Left colon (tissue), 2 donors: ENCODE measurements at places on chromosomes 4 and X. TPM values are rescaled to one million over a fixed set of nuclear protein-coding genes. Genes with fewer than 3 reads are reported as not detected.

GRCh38 chr4:92359491-92359890 lies 55.7 kb downstream of the GRID2 start:
- no peak for DNase-seq

- no peak for DNase-seq
These were observed 256.6 kb upstream of the NOCT start for GRCh38 chr4:138758876-138759553.

The REPS2 gene
- total RNA-seq, result 18.5 TPM

- no peak for DNase-seq
These were observed 28.4 kb downstream of the ZNF185 start for GRCh38 chrX:152926279-152926678.

The PRR32 gene
- not detected for total RNA-seq

DNA sequence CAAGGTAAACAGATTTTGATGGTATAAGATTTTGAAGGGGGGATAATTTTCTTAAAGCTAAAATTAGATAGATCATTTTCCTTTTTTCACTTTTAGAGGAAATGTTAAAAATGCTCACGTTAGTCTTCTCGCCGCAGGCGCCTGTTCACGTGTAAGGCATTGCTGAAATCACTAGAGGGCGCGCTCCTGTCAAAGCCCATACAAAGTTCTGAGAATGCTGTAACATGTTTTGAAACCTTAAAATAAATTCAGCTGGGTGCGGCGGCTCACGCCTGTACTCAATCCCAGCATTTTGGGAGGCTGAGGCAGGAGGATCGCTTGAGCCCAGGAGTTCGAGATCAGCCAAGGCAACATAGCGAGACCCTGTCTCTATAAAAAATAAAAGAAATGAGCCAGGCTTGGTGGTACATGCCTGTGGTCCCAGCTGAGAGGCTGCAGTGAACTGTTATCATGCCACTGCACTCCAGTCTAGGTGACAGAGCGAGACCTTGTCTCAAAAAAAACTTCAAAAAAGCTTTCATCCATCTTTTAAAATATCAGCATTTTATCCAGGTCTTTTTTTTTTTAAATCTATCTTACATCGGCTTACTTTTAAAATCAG lies 138.0 kb downstream of the RBMX2 start:
- peak; percentile 40 for DNase-seq

DNA sequence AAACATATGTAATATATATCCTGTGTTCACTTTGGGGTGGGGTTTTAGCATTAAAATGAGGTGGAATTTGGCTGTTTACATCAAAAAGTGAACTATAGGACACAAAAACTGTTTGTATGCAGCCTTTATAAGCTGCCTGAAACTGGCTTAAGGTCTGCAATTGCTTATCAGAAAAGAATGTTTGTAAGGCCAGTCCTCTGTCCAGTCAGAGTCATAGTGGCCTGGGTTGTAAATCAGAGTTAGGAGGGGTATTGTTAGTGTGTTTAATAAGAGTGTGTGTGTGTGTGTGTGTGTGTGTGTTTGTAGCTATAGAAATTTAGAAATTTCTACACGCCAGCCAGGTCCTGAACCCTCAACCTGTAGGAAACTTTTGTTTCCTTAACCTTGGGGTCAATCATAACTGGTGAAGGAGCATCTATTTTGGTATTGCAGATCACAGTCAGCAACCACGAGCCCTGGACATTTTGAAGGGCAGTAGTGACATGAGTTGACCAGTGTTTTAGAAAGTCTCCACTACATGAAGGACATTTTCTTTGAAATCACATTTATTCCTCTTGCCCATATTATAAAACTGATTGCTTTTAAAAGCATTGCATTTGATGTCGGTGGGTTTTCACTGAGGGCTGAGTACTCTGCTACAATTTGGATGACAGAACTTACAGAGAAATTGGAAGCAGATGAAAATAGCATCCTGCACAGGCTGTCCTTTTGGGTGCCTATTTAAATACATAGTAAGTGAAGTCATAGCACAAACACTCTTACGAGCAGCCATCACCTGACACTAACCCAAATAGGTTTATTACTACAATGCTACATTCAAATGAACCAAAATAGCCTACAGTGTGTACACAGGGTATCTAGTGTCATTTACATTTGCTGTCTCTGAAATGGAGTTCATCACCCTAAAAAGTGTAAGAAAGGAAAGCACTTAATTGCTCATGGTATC lies 11.2 kb upstream of the TMEM154 start:
- no peak for DNase-seq

The HEPH gene
- total RNA-seq, result 301 TPM

GRCh38 chr4:52292245-52292644 lies 241.1 kb downstream of the SPATA18 start:
- no peak for DNase-seq

- no peak for DNase-seq
These were observed 53.2 kb upstream of the ATP6AP2 start for GRCh38 chrX:40527543-40527942.

DNA sequence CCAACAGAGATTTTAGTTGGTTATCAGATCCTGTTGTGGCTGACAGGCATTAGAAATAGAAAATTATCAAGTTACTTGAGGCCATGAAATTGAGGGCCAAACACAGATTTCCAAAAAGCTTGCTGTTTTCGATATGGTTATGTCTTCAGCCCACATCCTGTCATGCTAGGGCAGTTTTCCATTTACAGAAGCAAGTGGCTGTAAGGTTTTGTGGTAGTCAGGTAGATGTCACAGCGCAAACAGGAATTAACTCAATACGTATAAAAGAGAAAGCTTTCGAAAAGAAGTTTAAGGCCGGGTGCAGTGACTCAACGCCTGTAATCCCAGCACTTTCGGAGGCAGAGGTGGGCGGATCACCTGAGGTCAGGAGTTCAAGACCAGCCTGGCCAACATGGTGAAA lies 104.6 kb downstream of the DMD start:
- no peak for DNase-seq

- no peak for DNase-seq
These were observed 28.9 kb upstream of the RPS6KA6 start for GRCh38 chrX:84216881-84217280.

DNA sequence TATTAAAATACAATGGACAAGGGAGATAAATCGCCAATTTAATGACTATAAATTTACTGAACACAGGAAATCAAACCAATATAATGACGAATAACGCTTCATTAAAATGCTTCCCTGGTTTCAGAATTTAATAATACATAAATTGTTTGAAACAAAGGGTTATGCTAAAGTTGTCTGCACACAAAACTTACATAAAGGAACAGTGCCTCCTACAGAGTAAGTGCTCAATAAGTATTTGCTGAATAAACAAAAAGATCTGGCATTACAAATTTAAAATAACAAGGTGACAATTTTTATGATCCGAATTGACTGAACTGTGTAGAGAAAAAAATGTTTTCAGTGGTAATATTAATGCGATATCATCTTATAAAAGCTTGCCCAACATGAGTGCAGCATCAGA lies 69.6 kb downstream of the NOCT start:
- no peak for DNase-seq

DNA sequence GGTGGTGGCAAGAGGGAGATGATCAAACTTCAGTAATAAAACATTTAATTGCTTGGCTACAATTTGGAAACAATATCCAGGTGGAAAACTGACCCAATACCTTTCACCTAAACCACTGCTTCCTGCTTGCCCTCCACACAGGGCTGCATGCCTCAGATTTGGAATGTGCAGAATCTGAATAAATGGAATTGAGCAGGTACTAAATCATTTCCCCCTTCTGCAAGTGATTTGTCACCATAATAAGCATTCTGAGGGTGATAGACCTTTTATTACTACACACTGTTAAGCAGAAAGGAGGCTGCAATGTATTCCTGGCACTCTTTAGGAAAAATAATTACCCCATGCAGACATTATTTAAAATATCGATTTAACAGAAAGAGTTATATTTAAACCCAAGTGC lies 291.8 kb downstream of the IDS start:
- no peak for DNase-seq

The GSX2 gene
- total RNA-seq, result not detected

The GJB1 gene
- 72.6 TPM for total RNA-seq

DNA sequence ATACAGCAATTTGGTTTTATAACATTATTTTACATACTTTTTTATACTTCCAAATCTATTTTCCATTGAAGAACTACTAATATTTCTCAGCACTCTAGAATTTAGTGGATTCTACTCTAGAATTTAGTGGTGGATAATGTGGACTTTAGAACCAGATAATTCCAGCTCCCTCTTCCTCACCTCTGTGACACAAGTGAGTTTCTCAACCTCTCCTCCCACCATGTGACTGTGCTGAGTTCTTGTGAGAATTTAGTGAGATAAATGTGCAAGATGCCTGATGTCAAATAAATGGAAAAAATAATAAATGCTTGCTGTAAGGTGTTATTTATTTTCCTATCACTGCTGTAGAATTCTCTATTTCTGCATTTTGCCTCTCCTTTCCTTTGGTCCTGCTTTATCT lies 107.3 kb downstream of the CPEB2 start:
- no peak for DNase-seq

- DNase-seq, result no peak
These were observed 45.4 kb downstream of the INTS12 start for GRCh38 chr4:105662935-105663675.

The MTTP gene
- not detected for total RNA-seq
